Suppressor macrophage treated with lipopolysaccharide for 4 hours (primary cell): ENCODE measurements at places on chromosomes 5 and 9.

- no peak for DNase-seq
Observed at GRCh38 chr5:55558484-55558883, 23.7 kb upstream of the PLPP1 start.

DNA sequence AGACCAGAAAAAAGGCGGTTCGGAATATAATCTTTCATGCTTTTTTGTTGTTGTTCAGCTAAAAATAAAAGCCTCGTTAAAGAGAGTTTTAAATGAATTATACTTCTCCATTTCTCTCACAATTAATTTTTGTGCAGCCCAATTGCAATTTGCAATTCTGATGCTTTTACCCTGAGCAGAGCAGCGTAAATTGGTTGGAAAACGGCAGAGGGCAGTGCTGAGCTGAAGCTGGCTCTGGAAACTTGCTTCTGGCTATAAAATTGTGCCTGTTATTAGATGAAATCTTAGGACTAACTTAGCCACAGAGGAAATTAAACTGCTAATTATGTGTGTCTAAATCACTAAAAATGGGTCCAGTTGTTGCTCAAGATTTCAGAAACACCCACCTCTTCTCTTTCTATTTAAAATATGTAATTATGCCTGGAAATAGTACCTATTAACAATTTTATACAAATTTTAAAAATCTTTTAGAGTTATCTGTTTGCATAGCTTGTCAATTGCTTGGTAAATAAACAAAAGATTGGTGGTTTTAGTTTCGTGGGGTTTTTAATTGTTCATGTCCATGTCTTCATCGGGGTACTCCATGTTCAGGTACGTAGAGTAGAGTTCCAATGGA, 441.8 kb upstream of the TLE4 start:
- DNase-seq: peak; percentile 66

GRCh38 chr9:26786564-26786963, 106.0 kb downstream of the CAAP1 start:
- no peak for DNase-seq

DNA sequence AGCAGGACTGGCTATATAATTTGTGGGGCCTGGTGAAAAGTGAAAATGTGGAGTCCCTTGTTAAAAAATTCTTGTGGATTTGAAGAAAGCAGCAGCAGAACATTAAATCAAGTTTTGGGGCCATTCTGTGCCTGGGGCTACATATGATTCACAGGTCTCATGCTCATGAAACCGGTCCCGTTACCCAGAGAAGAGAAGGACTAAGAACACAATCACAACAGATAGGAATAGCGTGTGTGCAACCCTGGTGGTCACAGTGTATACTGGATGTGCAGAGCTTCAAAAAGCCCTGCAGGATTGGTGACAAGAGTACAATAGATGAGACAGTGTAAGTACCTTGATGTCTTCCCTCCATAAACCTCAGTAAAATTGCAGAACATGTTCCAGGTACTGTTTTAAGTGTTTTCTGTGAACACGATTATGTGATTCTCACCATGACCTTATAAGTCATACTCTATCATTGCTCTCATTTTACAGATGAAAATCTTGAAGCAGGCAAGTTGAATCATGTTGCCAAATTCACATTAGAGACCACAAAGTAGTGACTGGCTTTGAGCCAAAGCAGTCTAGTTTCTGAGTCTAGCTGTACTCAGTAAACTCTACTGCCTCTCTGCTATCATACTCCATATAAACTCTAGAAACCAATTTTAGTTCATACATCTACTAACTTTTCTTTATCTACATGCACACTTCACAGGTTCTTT, 636.5 kb downstream of the TAF11L14 start:
- DNase-seq: no peak

- no peak for DNase-seq
Observed at GRCh38 chr5:125357660-125358059, 611.2 kb upstream of the ZNF608 start.

DNA sequence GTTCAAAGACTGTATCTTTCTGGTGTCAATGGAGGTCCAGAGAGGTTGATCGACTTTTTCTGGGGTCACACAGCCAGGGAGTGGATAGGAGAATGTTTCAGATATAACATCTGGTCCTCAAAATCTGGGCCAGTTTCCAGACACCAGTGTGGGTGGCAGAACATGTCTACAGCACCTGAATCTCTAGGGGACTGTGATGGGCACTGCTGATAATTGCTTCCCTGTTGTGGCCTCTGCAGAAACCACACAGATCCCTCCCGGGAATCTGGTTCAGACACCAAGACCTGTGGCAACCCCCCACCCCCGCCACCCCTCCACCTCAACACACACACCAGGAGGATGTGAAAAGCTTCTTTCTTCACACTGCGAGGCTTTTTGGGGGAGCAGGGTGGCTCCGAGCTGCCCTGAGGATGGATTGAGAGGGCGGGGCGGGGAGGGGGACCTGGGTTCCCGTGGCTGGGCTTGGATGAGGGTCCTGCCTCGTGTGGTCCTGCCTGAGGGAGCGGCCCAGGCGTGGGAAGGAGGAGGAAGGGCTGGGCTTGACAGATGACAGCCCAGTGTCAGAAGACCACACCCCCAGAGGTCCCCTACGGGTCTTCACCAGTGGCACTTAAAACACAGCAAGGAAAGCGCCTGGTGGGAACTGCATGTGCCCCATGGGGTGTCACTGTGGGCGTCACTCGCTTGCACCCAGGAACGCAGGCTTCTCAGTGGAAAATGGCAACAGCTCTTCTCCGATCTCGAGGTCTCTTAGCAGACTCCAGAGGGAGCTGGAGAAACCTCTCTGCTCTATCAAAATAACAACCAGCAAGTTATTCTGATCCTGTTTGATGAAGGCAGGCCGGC, 55.2 kb downstream of the TRIP13 start:
- no peak for DNase-seq

- no peak for DNase-seq
Observed at GRCh38 chr5:1312993-1313833, 18.3 kb upstream of the TERT start.

DNA sequence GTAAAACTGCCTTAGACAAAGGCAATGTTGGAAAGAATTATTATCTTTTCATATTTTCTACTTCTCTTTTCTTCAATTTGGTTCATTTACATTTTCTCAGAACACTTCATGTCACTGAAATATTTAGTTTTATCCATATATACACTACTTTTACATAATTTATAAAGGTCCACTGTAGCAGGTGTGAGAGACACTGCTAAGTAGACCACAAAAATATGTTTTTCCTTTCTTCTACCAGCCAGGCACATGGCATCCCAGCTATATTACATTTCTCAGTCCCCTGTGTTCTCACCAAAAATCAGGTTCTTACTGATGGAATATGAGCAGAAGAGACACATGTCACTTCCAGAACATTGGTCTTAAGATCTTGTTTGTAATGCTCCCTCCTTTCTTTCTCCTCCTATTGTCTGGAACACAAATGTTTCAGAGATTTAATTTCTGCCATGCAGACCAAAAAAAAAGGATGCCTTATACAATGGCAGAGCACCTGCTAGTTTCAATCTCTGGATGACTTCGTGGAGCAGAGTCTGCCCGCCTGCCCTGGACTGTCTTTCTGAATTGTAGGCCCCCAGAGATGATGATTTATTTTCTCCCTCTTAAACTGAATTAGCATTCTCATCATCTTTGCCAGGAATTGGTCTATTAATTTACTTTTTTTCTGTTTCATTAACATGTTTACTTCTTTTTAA, 125.4 kb upstream of the ACOT12 start:
- DNase-seq: no peak

DNA sequence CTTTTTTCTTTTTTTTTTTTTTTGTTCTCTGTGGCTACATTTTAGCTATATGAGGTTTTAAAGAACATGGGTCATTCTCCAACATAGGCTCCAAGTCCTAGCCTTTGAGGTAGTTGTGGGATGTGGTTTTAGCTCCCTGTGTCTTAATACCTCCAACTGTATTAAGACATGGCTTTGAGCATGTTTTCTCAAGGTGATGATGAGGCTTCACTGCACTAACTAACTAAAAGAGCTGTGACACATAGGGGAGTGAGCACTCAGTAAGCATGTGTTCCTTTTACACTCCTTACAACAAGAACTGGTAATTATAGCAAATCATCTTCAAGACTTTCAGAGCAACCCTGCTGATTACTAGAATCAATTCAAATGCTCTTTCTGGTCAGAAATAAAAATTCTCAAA, 333.6 kb upstream of the CCNH start:
- DNase-seq: no peak

GRCh38 chr9:68653141-68653595, 51.9 kb upstream of the PIP5K1B start:
- no peak for DNase-seq

DNA sequence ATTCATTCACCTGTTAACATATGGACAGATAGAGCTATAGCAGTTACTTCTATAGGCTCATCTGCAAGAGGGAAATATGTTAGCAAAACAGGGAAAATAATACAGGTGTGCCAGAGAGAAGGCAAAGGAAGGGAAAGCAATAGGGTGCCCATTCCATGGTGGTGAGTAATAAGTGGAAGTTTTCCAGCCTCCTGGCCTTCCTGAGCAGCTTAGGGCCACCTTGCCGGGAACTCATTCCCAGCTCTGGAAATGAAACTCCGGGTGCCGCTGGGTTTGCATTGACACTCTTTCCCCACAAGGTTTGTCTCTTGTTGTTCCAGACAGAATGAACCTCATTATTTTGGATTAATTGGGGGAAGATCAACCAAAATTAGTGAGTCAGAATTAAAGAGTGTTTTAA, 58.4 kb downstream of the SLC1A3 start:
- DNase-seq: no peak

GRCh38 chr5:135628771-135629563, 50.2 kb upstream of the CXCL14 start:
- DNase-seq: no peak

GRCh38 chr5:157167214-157167621, 1.2 kb upstream of the GARIN3 start:
- DNase-seq: no peak

DNA sequence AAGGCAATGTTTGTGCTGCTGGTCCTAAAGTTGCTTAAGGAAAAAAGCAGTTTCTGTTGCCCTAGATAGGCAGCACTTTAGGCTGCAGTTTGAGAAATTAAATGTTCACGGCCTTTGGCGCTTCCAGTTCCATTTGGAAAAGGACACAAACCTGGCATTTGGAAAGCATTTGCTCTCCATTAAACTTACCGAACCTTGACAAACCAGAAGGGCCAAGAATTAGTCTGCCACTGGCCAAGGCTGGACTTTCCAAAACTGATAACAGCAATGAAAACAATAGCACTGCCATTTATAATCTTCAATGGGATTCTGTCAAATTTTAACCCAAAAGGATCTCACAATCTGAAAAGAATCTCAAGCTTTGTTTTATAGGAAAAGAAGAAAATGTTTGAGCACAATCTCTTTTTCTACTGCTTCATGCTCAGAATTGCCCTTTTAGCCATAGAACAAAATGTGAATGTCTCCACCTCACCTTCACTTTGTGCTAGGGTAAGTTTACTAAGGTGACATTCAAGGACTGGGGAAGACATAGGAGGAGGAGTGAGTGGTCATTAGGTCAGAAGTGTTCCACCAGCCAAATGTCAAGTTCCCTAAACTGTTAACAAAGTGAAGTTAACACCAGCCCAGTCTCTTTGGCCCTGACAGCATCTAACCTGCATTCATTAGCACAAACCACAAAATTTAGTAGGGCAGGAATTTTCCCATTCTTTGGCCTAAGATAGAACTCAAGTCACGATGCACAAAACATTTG, 583.4 kb upstream of the DMAC1 start:
- peak; percentile 16 for DNase-seq

DNA sequence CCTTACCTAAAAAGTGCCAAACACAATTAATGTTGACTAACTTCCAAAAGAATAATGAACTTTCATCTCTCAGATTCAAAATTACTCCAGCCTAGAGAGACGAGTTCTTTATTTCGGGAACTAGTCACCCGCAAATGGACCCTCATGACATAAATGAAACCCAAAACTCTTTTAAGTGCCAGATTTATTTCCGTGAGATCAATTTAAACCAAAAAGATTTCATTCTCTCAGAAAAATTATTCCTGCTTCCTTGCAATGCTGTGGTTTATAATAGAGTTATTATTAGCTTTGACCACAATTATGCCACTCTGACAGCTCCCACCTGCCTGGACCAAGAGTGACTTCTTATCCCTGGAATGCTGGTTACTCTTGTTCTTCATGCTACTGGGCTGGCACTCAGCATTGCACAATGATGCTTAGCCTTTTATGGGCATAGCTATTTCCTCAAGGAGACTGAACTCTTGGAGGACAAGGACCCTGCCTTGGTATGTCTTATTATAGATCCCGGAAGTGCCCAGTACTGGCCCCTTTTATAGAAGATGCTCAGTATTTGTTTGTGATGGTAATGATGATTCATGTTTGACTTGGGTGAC, 183.5 kb downstream of the SNX18 start:
- DNase-seq: no peak

- DNase-seq: no peak
Observed at GRCh38 chr5:80935811-80936385, 24.3 kb upstream of the RASGRF2 start.

GRCh38 chr5:120808606-120809005, 344.5 kb downstream of the PRR16 start:
- no peak for DNase-seq

DNA sequence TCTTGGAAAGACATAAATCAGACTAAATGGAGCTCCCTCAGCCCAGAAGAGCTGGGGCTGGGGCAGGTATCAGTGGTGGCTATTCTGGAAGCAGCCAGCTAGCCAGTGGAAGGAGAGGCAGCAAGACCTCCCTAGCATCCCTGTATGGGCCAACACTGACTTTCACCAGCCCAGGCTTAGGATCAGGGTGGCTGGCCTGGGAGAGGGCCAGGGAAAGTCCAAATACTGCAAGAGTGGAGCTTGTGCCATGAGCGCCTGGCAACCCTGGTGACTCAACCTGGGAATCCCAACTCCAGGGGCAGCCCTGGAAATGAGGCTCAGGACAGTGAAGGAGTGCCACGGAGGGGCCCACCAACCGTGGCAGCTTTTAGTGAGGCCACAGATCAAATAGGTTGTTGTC, 7.6 kb upstream of the IRF1 start:
- peak; percentile 93 for DNase-seq

GRCh38 chr5:24065779-24066178, 558.4 kb downstream of the PRDM9 start:
- DNase-seq: no peak

- DNase-seq: no peak
Observed at GRCh38 chr5:14449052-14449661, 132.4 kb upstream of the OTULINL start.

GRCh38 chr9:137506702-137507171, 43.5 kb downstream of the PNPLA7 start:
- no peak for DNase-seq

DNA sequence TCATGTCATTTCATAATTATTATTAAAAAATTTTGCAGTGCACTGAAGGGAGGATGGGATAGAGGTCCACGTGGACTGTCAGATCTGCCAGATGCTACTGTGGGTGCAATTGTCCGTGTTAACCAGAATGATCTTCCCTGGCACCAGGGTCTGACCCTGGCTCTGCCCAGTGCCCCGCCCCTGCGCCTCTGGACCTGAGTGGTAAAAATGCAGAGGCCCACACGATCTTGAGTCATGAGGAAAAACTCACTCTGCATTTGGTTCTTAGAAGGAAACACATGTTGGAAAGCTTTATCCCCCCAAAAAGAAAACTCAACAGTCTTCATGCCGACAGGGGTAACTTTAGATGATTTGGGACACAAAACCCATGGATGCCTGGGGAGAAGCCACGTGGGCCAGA, 20.1 kb upstream of the BARX1 start:
- DNase-seq: no peak
